Non-pigmented ciliary epithelial cell (primary cell): ENCODE measurements at places on chromosomes 4 and X.

- no peak for DNase-seq
Observed at GRCh38 chr4:76270244-76271175, 19.0 kb downstream of the FAM47E start.

- DNase-seq = no peak
Observed at GRCh38 chrX:112664924-112665323, 14.8 kb downstream of the LHFPL1 start.

DNA sequence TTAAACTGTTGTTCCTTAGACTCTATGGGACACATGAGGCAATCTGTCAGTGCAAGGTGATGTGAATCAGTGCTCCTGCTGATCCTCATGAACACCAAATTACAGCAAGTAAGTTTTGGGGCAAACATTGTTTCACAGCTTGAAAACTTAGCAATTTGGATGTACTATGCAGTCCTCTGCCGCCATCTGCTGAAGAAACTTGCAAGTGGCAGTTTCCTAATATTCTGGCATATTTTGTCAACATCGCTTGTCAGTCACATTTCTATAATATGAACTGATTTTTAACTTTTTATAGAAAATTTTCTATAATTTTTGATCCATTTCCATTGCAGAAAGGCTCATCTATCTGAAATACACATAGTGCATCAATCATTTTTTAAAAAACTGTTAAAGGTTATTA, 56.3 kb downstream of the ZAR1 start:
- no peak for DNase-seq

- DNase-seq = no peak
Observed at GRCh38 chrX:41095908-41096307, 10.7 kb downstream of the USP9X start.
